ENCODE measurements at places on chromosomes 16 and 17. TPM values are rescaled to one million over a fixed set of nuclear protein-coding genes. Genes with fewer than 3 reads are reported as not detected.

- DNase-seq = no peak
These were observed 47.0 kb downstream of the COX4I1 start for GRCh38 chr16:85846461-85846860.

DNA sequence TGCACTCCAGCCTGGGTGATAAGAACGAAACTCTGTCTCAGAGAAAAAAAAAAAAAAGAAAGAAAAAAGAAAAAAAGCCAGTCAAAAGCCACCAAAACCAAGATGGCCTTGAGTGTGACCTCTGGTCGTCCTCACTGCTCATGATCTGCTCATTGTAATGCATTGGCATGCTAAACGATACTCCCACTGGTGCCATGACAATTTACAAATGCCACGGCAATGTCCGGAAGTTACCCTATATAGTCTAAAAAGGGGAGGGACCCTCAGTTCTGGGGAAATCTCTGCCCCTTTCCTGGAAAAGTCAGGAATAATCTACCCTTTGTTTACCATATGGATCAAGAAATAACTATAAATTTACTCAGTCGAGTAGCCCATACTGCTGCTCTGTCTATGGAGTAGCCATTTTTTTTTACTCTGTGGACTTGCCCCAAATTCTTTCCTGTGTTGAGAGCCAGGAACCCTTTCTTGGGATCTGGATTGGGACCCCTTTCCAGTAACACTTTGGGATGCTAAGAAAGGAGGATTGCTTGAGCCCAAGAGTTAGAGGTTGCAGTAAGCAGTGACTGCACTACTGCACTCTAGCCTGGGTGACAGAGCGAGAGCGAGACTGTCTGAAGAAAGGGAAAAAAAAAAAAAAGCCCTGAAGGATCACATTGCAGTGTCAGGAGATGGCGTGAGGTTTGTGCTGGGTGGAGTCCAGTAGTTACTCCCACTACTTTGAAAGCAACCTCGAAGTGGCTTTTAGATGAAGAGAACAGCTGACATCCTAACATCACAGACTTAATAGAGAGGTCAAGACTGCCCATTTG, 3.7 kb upstream of the TMEM231 start:
- DNase-seq = no peak

DNA sequence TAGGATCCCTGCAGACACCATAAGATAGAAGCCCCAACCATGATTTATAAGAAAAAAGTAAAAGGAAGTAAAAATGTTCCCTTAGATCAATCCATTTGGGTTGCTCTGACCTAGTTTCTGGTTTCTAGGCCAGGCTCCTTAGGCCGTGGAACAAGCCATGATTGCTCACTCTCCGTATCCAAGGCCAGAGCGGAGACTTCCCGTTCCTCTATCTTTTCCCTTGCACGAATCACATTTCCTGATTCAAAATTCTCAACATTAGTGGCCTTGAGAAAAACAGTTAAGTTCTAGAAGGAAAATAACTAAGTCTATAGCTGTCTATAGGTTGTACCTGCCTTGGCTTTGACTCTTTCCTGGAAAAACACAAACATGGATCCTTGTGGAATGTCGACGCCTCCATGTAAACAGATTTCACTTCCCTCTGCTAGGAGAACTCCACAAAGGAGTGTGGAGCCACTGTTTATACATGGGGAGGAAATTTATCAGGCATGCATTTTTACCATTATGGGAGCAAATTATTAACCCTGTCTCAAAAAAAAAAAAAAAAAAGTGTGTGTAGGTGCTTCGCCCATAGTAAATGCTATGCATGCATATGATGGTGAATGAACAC, 149.6 kb downstream of the ZFHX3 start:
- no peak for DNase-seq

DNA sequence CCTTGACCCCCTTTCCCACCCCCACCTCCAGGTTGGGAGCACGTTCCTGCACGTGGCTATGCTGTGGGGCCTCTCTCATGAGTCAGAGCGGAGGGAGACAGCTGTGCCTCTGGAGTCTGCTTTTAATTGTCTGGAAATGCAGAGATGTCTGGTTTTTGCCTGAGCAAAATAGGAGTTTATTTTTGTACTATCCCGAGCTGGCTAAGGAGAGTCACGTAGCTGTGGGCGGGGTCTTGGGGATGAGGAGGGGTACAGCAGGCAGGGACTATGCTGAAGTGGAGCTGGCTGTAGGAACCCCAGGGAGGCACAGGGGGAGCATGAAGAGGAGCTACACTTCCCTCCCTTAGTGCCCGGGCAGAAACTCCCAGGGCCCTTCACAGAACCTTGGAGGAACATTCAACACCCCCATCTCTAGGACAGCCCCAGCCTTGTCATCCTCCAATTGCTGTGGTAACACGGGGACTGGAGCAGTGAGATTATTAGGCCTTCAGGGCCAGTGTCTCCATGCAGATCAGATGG, 44.7 kb upstream of the LGALS9 start:
- DNase-seq = no peak

DNA sequence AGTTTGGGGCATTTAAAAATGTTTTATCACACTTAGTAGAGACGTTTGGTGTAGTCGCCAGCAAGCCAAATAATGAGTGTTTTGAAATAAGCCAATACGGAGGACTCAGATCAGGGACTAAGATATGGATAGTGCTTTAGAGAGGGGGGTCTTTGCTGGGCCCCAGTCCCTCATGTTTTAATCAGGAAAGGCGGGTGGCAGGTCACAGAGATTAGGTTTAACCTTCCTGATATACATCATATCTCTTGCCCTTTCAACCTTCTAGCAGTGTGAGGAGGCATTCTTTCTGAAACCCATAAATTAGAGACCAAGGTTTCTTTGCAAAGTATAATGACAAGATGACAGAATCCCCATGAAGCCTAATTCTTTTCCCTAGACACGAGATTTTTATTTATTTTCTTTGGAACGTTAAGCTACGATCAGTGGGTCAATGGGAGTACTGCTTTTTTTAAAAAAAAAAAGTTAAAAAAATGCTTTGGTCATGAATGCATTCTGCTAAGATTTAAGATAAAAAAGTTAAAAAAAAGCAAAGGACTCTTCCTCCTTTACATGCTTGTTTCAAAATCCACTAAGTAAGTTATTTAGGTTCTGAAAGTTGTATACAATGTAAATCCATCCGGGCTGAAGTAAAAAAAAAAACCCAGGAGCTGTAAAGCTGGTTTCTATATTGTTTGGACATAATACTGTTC, 572.1 kb upstream of the SALL1 start:
- DNase-seq = no peak

DNA sequence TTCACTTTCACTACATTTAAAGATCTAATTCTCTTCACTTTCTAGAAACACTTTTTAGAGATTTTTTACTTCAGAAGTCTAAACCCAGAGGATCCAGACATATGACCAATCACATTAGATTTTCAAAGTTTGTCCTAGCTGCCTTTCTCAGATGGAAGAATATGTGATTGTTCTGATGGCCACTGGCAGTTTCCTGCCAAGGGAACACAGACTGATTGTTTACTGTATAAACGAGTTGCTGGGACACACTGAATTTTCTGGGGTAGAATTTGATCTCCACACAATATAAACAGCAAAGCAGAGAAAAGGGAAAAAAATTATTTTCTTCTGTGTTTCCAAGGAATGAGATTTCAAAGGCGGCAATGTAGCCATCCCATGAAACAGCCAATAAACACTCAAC, 480.0 kb downstream of the TOX3 start:
- no peak for DNase-seq

DNA sequence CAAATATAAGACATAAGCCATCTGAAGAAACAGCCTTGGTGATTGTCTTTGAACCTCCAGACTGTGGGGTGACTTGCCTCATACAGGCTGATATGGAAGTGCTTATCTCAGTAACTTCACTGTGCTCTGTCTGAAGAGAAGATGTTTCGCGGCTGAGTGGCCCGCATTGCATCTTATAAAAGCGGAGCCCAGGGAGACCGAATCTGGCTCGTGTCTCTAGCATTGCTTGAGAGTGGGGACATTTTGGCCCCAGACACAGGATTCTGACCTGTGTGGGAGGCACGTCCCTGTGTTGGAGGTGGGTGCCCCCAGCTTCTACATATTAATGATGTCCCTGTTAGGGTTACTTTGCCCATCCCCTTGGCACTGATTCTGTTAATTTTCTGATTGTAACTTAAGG, 66.4 kb downstream of the METRNL start:
- no peak for DNase-seq

Gene KARS1
- 347 TPM for total RNA-seq

Gene AOC3
- 1.2 TPM for total RNA-seq

DNA sequence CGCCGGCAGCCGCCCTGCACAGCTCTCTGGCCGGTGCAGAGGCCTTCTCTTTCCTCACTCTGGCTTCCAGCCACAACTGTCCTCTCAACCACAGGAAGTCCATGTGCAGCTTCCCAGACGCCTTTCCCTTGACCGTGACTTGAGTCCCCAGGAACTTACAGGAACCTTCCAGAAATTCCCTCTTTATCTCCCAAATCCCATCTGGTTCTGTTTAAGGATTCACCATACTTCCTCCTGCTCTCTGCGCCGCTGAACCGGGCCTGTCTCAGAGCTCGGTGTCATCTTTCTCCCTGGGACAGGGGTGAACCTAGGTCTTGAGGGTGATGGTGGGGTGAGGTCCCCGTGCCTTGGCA, 65.2 kb upstream of the ZNF469 start:
- DNase-seq = no peak

DNA sequence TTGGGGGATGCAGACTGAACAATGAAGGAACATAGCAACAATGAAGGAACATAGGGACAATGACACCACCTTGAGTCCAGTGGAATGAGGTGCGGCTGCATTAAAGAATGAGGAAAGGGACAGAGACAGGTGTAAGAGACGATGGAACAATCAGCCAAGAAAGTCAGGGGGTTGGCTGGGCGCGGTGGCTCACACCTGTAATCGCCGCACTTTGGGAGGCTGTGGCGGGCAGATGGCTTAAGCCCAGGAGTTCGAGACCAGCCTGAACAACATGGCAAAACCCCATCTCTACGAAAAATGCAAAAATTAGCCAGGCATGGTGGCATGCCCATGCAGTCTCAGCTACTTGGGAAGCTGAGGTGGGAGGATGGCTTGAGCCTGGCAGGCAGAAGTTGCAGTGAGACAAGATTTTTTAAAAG, 13.6 kb upstream of the CBFB start:
- no peak for DNase-seq

Gene GAST
- total RNA-seq = not detected

Gene WNT3
- 0.08 TPM for total RNA-seq

DNA sequence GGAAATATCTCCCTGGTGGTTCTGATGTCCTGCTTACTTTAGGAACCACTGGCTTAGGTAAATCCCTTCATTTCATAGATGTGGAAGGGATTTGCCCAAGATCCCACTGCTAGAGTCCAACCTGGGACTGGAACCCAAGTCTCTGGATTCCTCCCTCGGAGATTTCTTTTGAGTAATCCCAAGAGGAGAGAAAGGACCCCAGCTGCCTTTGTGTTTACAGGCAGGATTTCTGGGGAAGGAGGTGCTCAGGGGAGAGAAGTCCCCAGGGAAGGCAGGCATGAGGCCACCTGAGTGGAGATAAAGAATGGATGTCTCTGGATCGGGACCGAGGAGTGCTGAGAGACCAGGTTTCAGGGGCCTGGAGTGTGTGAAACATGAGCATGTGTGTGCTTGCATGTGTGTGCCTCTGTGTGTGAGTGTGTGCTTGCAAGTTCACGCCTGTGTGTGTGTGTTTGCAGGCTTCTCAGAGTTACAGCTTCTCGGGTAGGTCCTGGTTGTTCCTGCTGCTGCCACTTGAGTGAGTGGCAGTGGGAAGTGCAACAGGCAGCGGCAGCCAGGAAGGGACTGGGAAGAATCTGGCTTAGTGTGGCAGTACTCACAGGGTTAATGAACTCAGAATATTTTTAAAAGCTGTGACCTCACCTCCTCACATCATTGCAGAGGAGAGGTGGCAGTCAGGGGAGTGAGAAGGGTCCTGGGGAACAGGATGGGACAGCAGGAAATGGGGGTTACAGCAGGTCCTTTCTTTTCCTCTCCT, 2.2 kb downstream of the KCNH6 start:
- no peak for DNase-seq

GRCh38 chr16:81746566-81746965, 32.5 kb upstream of the PLCG2 start:
- DNase-seq = no peak

DNA sequence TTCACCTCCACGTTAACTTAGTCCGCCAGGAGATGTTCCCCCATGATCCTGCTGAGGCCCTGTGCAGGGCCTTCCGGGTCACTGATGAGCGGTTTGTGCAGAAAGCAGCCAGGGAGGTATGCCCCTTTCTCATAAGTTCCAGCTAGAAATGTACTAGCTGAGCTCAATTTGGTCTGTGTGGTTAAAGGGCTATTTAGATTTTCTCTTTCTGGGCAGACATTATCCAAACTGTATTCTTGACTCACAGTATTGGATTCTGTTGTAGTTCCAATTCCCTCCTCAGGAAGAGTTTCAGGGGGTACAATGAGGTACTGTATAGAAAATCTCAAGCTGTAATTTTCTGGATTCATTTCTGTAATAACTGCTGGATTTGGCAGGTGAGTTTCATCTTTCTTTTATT, 137.1 kb downstream of the TRIM37 start:
- no peak for DNase-seq

DNA sequence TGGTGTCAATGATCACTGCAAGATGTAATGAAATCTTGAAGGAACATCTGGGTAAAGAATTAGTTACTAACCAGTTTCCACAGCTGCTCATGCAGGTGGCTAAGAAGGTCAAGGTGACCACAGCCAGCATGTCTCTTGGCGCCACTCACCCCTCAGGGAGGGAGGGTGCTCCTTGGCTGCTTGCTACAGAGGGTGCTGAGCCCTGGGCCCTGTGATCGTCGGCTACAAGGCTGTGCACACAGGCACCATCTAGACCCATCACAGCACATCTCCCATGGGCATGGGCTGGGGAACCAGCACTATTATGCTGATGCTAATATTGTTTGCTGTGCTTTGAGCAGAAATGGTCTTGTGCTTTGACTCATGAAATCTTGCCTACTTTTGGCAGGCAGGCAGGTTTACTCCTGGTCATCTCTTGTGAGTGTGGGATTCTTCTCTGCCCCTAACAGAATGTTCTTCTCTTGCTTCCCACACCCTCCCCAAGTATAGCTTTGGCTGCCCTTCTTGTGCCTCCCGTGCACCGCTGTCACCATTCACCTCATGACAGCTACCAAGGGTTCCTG, 36.4 kb downstream of the TXNDC11 start:
- no peak for DNase-seq

- DNase-seq = no peak
These were observed 40.7 kb downstream of the CCDC182 start for GRCh38 chr17:57704448-57704847.

GRCh38 chr17:61524319-61524718, 66.7 kb downstream of the NACA2 start:
- no peak for DNase-seq

DNA sequence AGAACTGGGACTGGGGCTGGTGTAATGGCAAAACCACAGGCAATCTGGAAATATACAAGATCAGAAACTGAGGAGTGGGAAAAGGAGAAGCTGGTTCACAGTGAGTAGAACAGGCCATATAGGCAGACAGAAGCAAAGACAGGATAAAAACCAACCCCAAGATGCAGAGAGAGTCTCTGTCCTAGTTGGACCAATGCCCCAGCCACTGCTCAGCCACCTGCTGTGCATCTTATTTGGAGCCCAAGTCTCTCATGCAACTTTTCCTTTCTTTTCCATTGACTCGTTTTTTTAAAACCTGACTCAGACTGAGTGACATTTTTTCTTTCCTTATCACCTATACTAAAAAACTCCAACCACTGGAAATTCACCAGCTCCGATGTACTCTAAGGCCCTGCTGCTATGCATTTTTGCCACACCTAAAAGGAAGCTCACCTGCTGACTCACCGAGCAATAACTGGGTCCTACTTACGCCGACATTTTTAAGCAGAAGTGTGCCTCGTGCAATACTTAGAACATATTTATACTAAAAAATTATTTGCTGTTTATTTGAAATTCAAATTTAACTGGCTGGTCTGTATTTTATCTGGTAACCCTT, 100.8 kb upstream of the XYLT1 start:
- DNase-seq = no peak
